Activated CD4-positive, alpha-beta memory T cell treated with anti-CD3 and anti-CD28 coated beads, Interleukin-2, amount 10 ng/mL, durations not matched to agents 7 days and 5 days (primary cell): ENCODE measurements at places on chromosomes 12 and 14. TPM values are rescaled to one million over a fixed set of nuclear protein-coding genes. Genes with fewer than 3 reads are reported as not detected.

Gene ARMH4
- total RNA-seq: not detected

Gene DDX55
- total RNA-seq: 26.9 TPM

Gene PRKD1
- total RNA-seq: not detected

Gene TRPV4
- not detected for total RNA-seq

Gene TPPP2
- total RNA-seq: not detected

- H3K4me1 ChIP-seq: no peaks in the 10 kb centered on the region
- no peaks in the 10 kb centered on the region for H3K36me3 ChIP-seq
- no peak for DNase-seq
- peaks cover 40% of the 10 kb centered on the region for H3K27me3 ChIP-seq
- H3K27ac ChIP-seq: no peak overlapping the region
- no peak overlapping the region for H3K4me3 ChIP-seq
Measured at GRCh38 chr12:13242936-13243335, 46.4 kb downstream of the EMP1 start.

DNA sequence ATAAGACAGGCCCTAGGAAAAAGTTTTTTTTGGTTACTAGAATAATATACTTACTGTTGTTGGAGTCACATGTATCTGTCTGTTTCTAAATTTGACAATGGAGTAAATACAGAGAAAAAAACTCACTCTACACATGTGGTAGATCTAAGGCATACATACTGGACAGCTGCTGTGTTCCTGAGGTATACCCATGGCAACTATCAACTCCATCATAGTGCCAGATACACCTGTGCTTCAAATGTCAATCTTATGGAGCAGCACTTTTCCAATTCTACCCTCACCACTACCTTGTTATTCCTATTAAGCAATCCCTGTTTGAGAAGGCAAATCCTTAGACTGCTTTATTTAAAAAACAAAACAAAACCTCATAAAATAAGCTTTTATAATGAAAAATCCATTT lies 3.3 kb downstream of the ZCRB1 start:
- H3K4me1 ChIP-seq: peaks cover 16% of the 10 kb centered on the region
- no peaks in the 10 kb centered on the region for H3K27me3 ChIP-seq
- H3K27ac ChIP-seq: no peak overlapping the region

- H3K27me3 ChIP-seq: peaks cover 18% of the 10 kb centered on the region
- H3K36me3 ChIP-seq: peaks cover 21% of the 10 kb centered on the region
- no peak overlapping the region for H3K4me3 ChIP-seq
- no peak for DNase-seq
Measured at GRCh38 chr14:61147831-61148549, 133.1 kb downstream of the TMEM30B start.

GRCh38 chr12:96247563-96247962 lies 53.4 kb downstream of the ELK3 start:
- peaks cover 80% of the 10 kb centered on the region for H3K36me3 ChIP-seq
- H3K27ac ChIP-seq: no peak overlapping the region
- DNase-seq: no peak
- H3K4me3 ChIP-seq: no peak overlapping the region

GRCh38 chr14:86999036-86999435 lies 993.9 kb downstream of the GALC start:
- H3K27ac ChIP-seq: no peak overlapping the region
- DNase-seq: no peak
- no peak overlapping the region for H3K4me3 ChIP-seq
- H3K27me3 ChIP-seq: no peaks in the 10 kb centered on the region
- H3K4me1 ChIP-seq: no peaks in the 10 kb centered on the region
- H3K36me3 ChIP-seq: no peaks in the 10 kb centered on the region

DNA sequence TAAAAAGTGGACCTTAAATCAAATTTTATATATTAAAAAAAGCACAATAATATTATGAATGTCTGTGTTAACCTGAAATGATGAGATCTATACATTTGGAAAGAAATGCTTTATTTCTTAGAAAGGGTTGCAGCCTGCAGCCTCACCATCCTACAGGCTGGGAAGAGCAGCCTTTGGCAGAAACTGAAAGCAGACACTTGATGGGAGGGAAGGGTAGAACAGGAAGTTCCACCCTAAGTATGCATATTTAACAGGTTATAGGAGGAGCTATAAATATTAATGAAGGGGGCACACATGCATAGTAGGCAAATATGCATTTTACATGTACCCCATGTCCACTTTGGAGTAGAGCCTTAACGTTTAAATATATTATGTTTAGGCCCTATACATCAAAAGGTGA lies 498.0 kb downstream of the FLRT2 start:
- H3K36me3 ChIP-seq: no peaks in the 10 kb centered on the region
- no peak overlapping the region for H3K27ac ChIP-seq
- no peaks in the 10 kb centered on the region for H3K4me1 ChIP-seq
- no peak overlapping the region for H3K4me3 ChIP-seq
- H3K27me3 ChIP-seq: no peaks in the 10 kb centered on the region
- DNase-seq: no peak

DNA sequence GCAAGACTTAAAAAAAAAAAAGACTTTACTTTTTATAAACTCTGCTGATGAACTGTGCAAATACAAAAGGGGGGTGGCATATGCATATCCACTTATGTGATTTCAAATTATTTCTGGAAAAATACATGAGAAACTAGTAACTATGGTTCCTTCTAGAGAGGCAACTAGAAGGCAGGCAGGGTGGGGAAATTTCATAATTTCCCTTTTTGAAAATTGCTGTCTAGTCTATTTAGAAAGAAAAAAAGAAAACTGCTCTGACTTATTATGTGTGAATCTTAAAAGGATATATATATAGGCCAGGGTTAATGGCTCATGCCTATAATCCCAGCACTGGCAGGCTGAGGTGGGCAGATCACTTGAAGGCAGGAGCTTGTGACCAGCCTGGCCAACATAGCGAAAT lies 42.3 kb downstream of the ANAPC7 start:
- H3K27me3 ChIP-seq: no peaks in the 10 kb centered on the region
- no peak overlapping the region for H3K4me3 ChIP-seq
- DNase-seq: no peak
- H3K4me1 ChIP-seq: no peaks in the 10 kb centered on the region

- peaks cover 51% of the 10 kb centered on the region for H3K36me3 ChIP-seq
- no peak for DNase-seq
- no peak overlapping the region for H3K4me3 ChIP-seq
- peaks cover 8% of the 10 kb centered on the region for H3K4me1 ChIP-seq
- H3K27ac ChIP-seq: no peak overlapping the region
Measured at GRCh38 chr14:71668186-71668912, 263.9 kb upstream of the RGS6 start.

DNA sequence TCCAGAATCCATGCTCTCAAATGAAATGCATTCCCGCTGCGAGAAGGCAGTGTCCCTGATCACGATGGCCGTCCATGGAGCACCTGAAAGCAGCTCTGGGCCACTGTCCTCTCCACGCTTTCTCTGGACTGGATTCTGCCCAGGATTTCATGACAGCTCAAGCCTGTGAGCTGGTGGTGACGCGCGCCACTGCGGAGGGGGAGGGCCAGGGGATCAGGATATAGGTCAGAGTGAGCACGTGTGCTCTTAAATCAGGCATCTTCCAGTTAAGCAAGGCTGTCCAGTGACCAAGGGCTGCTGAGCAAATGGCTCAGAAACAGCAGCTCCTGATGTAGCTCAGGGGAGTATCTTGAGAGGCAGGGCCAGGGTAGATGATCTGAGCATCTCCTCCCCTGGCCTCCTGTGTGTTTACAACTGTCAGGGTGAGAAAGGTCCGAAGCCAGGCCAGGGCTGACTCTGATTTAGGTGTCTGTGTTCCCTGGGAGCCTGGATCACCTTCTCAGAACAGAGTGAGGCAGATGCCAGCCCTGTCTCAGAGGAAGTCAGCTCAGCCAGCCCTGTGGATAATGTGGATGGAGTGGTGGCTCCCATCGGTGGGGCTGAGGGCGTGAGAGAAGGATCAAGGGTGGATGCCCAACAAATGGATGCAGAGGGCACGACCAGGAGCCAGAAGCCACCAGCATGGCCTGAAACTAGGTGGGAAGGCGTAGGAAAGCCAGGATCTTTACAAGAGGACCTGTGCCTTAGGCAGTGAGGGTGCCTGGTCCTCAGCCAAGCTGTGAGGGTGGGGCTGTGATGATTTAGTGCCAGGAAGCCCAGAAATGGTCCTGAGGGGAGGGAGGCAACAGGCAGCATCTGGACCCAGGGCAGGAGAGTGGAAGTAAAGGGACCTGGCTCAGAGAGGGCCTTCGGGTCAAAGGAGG lies 55.3 kb downstream of the ELK3 start:
- H3K27ac ChIP-seq: peak overlapping the region; percentile 19
- H3K4me1 ChIP-seq: peaks cover 47% of the 10 kb centered on the region
- H3K27me3 ChIP-seq: no peaks in the 10 kb centered on the region
- peaks cover 78% of the 10 kb centered on the region for H3K36me3 ChIP-seq
- no peak for DNase-seq

DNA sequence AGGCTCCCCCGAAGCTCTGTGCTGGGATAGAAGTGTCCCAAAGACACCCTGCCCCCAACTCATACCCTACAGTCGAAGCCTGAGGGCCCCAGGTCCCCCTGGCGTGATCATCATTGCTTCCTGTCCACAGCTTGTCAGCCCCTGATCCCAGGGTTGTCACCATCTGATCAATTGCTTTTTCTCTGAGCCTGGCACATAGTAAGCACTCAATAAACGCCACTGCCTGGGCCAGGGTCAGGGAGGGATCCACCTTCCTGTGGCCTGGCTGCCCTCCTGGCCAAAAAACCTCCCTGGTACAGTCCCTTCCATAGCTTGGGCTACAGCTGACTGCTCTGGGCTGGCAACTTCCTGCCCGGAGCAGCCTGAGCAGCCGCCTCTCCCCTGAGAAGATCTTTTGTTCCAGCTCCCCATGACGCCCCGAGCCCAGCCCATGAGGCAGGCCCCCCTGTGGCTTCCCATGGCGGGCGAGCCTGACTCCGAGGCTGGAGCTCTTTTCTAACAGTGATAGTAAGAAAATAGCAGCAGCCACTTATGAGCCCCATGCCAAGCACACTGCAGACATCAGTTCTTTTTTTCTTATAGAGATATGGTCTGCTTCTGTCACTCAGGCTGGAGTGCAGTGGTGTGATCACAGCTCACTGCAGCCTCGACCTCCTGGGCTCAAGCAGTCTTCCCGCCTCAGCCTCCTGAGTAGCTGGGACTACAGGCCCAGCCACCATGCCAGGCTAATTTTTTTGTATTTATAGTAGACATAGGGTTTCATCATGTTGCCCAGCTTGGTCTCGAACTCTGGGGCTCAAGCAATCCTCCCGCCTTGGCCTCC lies 6.5 kb downstream of the SH2B3 start:
- no peaks in the 10 kb centered on the region for H3K27me3 ChIP-seq
- H3K36me3 ChIP-seq: peaks cover 17% of the 10 kb centered on the region
- DNase-seq: no peak
- H3K4me1 ChIP-seq: peaks cover 66% of the 10 kb centered on the region
- no peak overlapping the region for H3K4me3 ChIP-seq

DNA sequence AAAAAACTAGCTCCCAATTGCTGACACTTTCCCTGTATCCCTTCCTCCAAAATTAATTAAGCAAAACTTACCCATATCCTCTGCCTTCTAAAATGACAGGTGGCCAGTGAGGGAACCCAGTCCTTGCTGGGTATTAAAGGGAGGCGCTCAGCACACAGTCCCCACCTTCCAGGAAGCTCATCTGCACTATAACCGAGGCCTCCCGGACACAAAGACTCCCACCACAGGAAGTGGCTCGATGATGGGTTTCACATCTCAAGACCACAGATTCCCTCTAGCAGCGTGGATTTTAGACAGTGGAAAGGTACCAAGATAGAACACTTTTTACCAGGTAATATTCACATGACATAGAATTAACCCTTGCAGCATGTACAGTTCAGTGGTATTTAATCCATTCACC lies 126.8 kb upstream of the NCOR2 start:
- peak; percentile 49 for DNase-seq
- H3K27me3 ChIP-seq: peaks cover 27% of the 10 kb centered on the region
- H3K4me1 ChIP-seq: peaks cover 11% of the 10 kb centered on the region
- H3K36me3 ChIP-seq: peaks cover 2% of the 10 kb centered on the region

GRCh38 chr14:95140060-95140858 lies 17.1 kb downstream of the DICER1 start:
- H3K4me1 ChIP-seq: peaks cover 26% of the 10 kb centered on the region
- no peak overlapping the region for H3K4me3 ChIP-seq
- H3K27me3 ChIP-seq: no peaks in the 10 kb centered on the region
- no peak overlapping the region for H3K27ac ChIP-seq

GRCh38 chr14:100424504-100425428 lies 101.6 kb downstream of the SLC25A47 start:
- H3K4me1 ChIP-seq: peaks cover 26% of the 10 kb centered on the region
- no peaks in the 10 kb centered on the region for H3K27me3 ChIP-seq

DNA sequence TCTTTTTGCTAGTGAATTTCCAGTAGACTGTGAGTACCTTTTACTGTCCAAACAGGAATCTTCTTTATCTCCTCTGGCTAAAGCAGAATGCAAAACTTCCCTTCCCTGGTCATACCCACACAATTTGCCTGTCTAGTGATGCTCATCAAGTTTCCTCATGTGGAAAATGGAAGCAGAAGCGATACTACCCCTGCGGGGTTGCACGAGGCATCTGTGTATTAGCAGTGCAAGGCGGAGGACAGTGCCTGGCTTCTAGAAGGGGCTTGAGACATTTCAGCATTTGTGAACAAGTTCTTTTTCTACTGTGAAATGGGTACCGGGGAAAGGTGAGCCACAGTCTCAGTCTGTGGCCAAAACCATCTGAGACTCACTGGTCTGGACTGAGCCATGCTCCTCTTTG lies 340.9 kb downstream of the AACS start:
- no peak for DNase-seq
- no peaks in the 10 kb centered on the region for H3K4me1 ChIP-seq
- peaks cover 3% of the 10 kb centered on the region for H3K27me3 ChIP-seq
- H3K36me3 ChIP-seq: no peaks in the 10 kb centered on the region
- no peak overlapping the region for H3K27ac ChIP-seq
